Naive thymus-derived CD4-positive, alpha-beta T cell (primary cell): ENCODE measurements at places on chromosomes 4 and X. TPM values are rescaled to one million over a fixed set of nuclear protein-coding genes. Genes with fewer than 3 reads are reported as not detected.

Gene ADH1A
- polyA plus RNA-seq, result not detected

Gene MAGEB17
- not detected for polyA plus RNA-seq

Gene ADAMTS3
- not detected for polyA plus RNA-seq

Gene NUP62CL
- polyA plus RNA-seq, result 1.2 TPM

Gene ZFP42
- polyA plus RNA-seq, result not detected

Gene FAM9C
- not detected for polyA plus RNA-seq

Gene SHISA3
- polyA plus RNA-seq, result not detected

Gene HUWE1
- 14.7 TPM for polyA plus RNA-seq

Gene ASB9
- polyA plus RNA-seq, result 1.6 TPM

GRCh38 chrX:13248867-13249486 lies 70.9 kb downstream of the ATXN3L start:
- DNase-seq, result no peak

GRCh38 chrX:40273356-40274050 lies 175.7 kb upstream of the BCOR start:
- DNase-seq, result no peak

- no peak for DNase-seq
Measured at GRCh38 chr4:130336585-130337217, 1240.7 kb downstream of the C4orf33 start.

- DNase-seq, result no peak
Measured at GRCh38 chr4:68145261-68145660, 15.6 kb upstream of the TMPRSS11F start.

DNA sequence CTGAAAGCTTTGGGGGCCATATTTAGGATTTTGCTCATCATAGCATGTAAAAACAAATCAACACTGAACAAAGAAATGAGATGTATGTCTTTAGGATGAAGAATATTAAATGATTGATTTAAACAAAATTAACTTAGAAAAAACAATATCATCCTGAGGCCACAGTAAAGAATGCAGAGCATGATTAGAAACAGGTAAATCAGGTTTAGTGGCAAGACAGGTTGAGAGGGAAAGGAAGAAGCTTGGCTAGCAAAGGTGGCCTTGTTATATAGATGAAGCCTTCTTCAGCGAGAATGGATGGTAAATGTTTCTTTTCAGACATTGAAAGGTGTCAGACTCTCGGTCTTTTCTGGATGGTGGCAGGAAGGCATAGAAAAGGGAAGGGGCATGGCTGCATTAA lies 11.9 kb upstream of the MAGEB16 start:
- DNase-seq, result no peak

- DNase-seq, result no peak
Measured at GRCh38 chr4:103095080-103095479, 4.6 kb downstream of the BDH2 start.

DNA sequence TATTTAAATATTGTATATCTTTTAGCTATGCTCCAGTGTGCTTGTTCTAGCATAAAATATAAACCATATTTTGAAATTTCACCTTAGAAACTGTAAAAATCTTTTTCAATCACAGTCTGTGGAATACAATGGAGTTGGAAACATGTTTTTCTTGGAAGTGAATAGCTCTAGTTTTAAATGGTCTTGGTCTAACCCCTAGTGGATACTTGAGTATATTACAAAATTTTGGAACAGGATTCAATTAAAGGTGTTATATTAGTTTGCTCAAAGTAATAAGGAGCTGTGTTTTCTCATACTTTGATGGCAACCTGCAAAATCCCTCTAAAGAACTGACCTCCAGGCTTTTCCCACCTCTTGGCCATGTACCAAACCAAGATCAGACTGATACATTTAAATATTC lies 48.2 kb downstream of the STK26 start:
- DNase-seq, result no peak

- DNase-seq, result no peak
Measured at GRCh38 chr4:103496800-103497199, 223.0 kb downstream of the TACR3 start.

DNA sequence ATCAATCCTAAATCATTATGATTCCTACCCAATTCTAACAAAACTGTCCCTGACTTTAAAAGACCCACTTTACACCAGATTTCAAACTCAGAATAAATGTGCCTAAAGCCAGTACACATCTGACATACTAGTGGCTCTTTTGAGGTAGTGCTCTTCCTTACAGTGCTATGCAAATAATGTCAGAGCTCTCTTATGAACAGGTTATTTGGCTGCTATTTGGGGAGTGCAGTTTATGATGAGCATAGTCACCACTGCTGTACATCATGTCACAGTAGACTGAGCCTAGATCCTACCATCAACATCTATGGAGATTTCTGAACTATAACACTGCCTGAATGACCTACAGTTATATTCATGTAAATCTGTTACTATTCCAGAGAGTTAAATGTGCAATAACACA lies 50.4 kb upstream of the PAGE5 start:
- no peak for DNase-seq

GRCh38 chr4:142565771-142566170 lies 280.3 kb downstream of the INPP4B start:
- DNase-seq, result peak; percentile 81

DNA sequence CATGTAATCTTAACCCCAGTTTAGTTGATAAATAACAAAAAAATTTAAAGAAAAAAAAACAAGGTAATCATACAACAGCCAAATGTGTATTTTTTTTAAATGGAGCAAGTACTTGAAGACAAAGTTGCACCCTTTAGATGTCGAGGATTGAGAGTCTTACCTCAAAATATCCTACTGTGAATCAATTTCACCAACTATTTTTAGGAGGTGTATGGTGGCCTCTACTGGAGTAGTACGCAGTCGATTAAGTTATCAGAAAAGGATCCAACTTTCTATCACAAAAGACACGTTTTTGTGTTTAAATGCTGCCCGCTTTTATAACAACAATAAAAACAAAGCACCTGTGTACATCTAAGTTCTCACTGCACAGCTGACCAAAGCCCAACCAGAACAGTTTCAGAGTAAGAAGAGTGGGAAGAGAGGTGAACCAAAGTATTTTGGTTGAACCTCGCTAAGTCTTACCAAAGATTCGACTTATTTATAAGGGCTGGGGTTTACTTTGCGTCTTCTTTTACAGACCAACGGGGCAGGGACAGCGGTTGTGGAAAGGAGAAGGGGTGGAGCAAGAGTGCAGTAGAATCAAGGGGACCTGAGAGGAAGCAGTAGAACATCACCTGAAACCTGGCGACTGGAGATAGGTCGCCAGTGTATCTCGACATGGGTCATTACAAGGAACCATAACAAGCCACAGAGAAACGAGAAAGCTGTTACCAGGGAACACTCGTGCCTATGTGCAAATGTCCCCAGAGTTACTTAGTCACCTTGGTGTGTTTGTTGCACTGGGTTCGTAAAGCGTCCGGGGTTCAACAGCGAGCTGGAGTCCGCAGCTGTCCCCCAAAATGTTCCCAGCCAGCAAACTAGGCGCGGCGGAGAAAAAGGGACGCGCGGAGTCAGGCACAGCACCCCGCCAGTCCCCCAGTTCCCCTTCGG lies 1.1 kb downstream of the RPS6KA6 start:
- DNase-seq, result no peak

DNA sequence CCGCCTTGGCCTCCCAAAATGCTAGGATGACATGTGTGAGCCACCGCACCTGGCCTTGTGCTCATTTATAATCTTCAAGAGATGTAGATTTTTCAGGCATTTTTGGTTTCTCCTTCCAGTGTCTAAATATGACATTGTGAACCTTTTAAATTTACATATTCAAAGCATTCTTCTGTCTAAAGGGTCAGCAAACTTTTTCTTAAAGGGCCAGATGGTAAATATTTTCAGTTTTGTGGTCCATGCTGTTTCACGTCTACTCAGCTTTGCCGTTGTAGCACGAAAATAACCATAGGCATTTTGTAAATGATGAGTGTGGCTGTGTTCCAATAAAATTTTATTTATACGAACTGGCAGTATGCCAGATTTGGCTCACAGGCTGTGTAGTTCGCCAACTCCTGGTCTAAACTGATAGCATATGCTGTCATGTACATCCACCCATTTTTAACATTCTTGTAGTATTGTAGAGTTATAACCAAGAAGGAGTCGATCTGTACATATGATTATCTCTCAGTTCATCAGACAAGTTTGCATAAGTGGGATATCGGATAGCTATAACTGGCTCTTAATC lies 12.7 kb upstream of the GCNA start:
- no peak for DNase-seq

DNA sequence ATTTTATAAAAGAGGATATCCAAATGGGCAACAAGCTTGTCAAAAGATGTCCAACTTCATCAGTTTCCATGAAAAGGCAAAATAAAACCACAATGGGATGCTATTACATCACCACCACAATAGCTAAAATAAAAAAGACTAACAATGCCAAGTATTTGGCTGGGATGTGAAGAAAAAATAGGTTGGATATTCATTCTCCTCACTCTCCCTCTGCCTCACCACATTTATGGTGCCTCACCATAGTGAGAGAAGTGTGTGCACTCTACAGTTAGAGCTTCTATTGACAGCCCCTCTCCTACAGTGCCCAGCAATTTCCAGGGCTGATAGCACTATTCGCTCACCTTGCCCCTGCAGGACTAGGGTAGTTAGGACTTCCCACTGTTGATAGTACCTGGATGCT lies 25.5 kb downstream of the VEGFC start:
- no peak for DNase-seq

DNA sequence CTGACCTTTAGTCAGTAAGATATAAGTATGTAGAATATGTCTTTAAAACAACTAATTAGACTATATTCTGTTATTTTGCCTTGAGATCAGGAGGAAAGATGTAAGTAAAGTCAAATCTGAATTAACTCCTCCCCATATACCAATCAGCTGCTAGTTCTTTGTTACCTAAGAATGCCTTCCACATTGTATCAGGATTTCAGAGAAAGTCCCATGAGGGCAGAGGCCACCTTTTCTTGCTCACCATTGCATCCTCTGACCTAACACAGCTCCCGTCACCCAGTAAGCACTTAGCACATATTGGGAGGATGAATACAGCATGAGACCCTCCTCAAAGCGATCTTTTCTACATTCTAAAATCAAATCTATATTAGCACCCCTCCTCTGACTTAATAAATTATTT lies 87.0 kb downstream of the COL25A1 start:
- no peak for DNase-seq

GRCh38 chr4:45442466-45442865 lies 681.4 kb downstream of the GABRG1 start:
- DNase-seq, result no peak

DNA sequence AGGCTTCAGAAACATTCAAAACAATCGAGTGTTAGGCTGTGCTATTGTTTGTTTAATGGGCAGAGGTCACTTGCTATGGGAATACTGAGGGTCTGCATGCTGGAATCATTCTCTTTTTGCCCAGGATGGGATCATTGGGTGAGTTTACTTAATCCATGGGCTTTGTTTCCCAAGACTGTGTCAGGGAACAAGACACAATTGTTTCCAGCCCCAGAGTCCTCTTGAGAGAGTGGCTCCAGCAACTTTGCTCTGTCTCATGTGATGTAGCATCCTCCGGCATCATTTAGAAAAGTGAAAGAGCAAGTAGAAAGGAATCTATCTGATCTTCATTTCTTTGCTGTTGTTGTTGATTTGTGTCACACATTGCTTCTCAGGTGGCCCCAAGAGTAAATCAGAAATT lies 1.8 kb downstream of the TENM3 start:
- no peak for DNase-seq

GRCh38 chr4:534101-534575 lies 35.1 kb downstream of the PIGG start:
- DNase-seq, result no peak

- no peak for DNase-seq
Measured at GRCh38 chrX:2831471-2832228, 2.9 kb downstream of the GYG2 start.

DNA sequence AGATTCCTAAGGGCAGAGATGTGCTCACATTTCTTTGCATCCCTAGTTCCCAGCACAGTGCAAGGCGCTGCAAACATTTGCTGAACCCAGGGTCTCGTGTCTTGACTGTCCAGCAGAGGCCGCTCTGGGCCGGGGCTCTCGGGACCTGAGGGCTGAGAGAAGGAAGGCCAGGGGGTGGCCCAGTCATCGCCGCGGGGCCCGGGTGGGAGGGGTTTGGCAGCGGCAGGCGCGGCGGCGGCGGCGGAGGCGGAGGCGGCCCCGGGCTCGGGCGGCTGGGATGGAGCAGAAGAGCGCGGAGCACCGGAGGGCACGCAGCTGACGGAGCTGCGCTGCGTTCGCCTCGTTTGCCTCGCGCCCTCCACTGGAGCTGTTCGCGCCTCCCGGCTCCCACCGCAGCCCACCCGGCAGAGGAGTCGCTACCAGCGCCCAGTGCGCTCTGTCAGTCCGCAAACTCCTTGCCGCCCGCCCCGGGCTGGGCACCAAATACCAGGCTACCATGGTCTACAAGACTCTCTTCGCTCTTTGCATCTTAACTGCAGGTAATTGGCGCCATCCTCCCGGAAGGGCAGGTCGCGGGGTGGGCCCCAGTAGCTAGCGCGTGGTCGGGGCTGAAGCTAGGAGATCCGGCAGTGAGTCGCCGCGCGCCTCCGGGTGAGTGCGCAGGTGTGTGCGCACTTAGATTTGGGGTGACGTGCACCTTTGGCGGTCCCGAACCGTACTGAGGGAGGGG lies at the start of gene PARM1:
PARM1 (plus strand) TSS at position 285 of the 730 bp plus-strand sequence; CDS start at position 497, 212 bp downstream.
- DNase-seq, result no peak

GRCh38 chr4:87033902-87034301 lies 99.1 kb downstream of the AFF1 start:
- DNase-seq, result no peak

GRCh38 chrX:43892336-43892870 lies 10.2 kb upstream of the MAOB start:
- DNase-seq, result no peak

- no peak for DNase-seq
Measured at GRCh38 chr4:57162499-57163019, 52.4 kb upstream of the IGFBP7 start.

DNA sequence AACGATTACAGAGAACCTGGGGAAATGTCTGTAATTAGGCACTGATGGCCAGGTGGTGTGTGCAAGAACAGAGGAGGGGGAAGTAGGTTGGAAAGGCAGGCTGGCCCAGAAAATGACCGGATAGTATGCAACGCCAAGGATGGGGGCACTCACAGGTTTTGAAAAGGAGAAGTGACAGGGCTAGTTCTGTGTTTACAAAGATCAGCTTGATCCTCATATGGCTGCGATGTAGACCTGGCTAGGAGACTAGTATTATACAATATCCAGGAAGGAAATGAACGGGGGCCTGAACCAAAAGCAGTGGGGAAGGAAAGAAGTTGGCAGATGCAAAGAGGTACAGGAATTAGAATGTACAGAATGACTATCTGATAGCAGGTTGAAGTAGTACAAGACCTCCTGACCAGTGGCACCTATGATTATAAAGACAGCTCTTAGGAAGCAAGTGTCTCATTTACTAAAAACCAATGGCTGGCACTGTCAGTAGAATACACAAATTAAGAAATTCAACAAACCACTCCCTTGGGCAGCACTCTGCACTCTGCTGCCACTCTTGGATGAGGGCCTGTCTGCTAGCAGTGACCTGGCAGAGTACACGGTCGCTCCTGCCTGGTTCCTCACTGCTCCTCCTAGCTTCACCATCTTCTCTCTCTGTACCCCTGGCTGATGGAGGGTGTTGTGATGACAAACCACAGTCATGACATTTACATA lies 14.1 kb downstream of the MFAP3L start:
- no peak for DNase-seq

GRCh38 chrX:18573556-18573955 lies 98.4 kb downstream of the RS1 start:
- no peak for DNase-seq
